ENCODE measurements at places on chromosomes 11 and 22.

DNA sequence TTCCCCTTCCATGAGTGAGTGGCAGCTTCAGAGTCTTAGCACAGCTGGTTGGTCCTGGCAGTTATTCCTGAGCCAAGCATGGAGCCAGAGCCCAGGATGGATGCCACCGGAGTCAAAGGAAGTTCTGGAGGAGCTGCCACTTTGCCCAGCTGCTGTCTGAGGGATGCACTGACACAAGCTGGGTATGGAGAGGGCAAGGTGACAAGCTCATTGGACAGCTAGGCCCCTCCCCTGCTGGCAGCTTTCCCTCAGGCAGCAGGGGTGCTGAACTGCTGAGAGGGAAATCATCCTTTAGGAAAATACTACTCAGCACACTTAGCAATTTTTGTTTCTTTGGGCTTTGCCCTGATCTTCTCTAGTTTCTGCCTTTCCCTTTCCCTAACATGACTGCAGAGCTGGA lies 99.3 kb upstream of the SESN3 start:
- DNase-seq: no peak

GRCh38 chr11:57459164-57460021 lies 935 bp upstream of the RTN4RL2 start:
- peak; percentile 12 for DNase-seq

DNA sequence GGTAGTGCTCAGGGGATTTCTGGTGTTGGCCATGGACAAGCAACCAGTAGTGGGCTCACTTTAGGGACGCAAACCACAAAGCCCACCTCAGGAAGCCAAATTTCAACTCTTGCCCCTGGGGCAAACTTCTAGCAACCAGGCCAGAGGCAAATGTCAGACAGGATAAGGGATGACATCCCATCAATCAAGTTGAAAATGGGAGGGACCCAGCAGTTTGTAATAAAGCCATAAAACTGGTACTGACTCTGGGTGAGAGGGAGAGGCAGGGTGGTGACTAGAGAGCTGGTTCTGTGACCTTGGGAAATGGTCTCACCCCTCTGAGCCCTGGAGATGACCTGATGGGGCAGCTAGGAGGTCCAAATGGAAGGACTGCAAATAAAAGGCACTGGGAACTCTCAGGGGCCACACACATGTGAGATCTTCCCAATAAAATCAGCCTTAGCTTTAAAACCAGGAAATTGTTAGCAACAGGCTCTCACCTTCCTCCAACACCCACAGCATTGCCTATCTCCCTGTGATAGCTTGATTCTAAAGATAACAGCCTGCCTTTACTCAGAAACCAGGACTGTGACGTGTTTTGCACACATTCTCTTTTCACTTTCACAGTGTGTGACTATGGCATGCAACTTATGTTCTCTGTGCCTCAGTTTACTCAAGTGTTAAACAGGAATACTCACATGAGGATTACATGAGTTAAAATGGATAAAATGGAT lies 6.4 kb upstream of the TBC1D10A start:
- no peak for DNase-seq

GRCh38 chr22:28018461-28018927 lies 99.4 kb upstream of the PITPNB start:
- DNase-seq: no peak

DNA sequence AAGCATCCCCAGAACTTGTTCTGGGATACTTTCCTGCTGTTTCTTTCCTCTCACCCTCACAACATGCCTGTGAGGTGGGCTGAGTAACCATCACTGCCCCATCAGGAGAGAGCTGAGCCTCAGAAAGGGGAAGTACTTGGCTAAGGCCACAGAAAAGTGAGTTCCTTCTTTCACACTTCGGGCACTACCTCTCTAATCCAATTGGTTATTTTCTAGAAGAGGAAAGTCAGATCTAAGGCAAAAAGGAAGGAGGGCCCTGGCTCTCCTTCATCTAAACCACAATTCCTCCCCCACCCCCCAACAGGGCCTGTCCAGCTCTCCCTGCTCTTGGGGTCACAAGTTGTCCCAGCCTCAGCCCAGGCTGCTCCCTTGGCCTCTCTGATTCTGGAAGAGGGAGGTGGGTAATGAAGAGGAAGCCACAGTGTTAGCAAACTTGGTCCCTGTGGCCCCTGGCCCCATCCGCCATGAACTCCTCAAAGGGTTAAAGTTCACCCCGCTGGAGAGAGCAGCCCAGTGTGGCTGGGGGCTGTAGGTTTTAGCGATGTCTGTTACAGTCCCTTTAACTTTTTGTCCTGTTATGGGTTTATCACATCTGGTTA lies 34.0 kb downstream of the SLC22A12 start:
- DNase-seq: no peak

DNA sequence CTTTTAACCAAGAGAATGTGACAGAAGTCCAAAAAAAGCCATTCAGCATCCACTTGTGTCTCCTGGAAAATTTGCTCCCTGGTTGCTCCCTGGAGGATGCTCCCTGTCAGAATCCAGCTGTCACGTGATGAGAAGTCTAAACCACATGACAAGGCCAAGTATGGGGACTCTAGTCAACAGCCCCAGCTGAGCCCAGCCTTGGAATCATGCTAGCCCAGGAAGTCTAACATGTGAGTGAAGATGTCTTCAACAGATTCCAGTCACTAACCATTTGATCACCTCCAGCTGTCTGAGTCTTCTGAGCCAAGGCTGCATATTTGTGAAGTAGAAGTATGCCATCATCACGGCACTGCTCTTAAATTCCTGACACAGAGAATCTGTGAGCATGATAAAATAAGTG lies 4.2 kb downstream of the OR56B4 start:
- DNase-seq: no peak

DNA sequence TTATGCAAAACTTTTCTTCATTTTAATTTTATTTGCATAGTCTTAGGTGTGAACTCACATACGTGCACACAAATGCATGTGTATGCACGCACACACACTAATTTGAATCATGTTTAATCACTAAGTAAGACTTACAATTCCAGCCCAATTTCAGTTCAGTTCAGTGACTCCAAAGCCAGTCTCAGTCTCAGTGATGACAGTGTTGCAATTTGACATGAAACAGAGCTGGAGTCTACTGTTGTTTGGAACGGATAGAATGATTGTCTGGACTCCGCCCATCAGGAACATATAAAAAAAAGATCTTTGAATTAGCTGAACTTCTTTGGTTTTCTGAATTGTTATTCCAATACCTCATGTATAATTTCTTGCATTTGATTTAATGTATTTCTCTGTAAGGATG lies 14.9 kb upstream of the OR51S1 start:
- no peak for DNase-seq

DNA sequence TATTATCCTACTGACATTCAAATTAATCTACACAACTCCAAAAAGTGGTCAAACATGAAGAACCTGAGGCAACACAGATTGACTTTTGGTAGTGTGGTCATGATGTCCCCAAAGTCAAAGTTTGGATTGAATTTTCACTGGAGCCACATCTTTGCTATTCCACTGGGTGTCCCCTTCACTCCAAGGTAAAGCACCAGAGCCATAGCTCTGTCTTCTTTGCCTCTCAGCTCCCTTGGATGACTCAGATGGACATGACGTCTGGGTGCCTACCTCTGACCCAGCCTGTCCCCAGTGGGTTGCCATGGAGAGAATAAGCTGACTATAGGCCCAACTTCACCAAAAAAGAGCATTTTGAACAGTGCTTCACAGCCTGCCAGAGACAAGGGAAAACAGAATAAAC lies 57.4 kb upstream of the ARHGAP42 start:
- no peak for DNase-seq

- no peak for DNase-seq
These were observed 46.2 kb downstream of the DEPDC5 start for GRCh38 chr22:31800065-31800464.

DNA sequence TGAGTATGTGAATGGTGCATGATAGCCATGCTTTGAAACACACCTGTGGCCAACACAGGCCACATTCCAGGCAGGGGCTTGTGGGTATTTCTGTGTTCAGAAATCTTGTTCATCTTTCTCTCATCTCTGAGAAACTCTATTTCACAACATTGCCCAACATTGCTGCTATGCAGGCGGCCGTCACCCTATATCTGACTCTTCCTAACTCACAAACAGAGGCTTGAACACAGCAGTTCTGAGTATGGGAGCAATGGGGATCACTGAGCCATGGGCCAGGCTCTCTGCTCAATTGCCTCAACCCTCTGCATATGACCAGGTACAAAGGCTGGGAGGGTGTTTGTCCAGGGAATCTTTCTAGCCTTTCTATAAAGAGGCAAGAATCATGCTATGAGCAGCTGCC lies 259.9 kb downstream of the BUD13 start:
- no peak for DNase-seq

GRCh38 chr22:31120642-31121041 lies 2.1 kb upstream of the INPP5J start:
- no peak for DNase-seq

GRCh38 chr11:96045622-96046456 lies 121.9 kb upstream of the MTMR2 start:
- DNase-seq: no peak

- DNase-seq: no peak
These were observed 84.2 kb upstream of the GALNT18 start for GRCh38 chr11:11706028-11706427.

DNA sequence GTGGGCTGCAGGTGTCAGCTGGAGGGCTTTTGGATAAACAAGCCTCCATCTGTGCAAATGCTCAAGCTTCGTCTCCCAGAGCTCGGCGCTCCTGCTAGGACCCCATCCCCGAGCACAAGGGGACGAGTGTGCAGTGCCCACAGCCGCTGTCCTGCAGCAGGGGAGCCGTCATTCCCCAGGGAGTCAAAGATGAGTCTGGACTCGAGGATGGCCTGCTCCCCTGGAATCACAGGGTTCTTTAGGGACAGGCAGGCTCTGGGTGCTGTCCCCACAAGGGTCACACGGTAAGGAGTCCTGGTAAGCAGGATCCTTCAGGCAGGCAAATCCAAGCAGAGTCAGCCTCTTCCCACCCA lies 50.2 kb downstream of the APOL1 start:
- DNase-seq: no peak

DNA sequence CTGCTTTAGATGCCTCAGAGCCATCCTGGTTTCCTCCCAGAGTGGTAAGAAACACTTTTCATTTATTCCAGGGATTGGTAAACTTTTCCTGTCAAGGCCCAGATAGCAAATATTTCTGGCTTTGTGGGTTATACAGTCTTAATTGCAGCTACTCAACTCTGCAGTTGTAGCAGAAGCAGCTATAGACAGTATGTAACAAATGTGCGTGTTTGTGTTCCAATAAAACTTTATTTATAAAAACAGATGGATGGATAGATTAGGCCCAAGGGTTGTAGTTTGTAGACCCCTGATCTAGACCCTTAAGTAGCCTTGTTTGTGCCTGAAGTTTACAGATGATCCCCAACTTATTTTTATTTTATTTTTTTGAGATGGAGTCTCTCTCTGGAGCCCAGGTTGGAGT lies 17.9 kb downstream of the NNMT start:
- DNase-seq: no peak

- DNase-seq: no peak
These were observed 8.0 kb downstream of the IFITM10 start for GRCh38 chr11:1742371-1742770.

DNA sequence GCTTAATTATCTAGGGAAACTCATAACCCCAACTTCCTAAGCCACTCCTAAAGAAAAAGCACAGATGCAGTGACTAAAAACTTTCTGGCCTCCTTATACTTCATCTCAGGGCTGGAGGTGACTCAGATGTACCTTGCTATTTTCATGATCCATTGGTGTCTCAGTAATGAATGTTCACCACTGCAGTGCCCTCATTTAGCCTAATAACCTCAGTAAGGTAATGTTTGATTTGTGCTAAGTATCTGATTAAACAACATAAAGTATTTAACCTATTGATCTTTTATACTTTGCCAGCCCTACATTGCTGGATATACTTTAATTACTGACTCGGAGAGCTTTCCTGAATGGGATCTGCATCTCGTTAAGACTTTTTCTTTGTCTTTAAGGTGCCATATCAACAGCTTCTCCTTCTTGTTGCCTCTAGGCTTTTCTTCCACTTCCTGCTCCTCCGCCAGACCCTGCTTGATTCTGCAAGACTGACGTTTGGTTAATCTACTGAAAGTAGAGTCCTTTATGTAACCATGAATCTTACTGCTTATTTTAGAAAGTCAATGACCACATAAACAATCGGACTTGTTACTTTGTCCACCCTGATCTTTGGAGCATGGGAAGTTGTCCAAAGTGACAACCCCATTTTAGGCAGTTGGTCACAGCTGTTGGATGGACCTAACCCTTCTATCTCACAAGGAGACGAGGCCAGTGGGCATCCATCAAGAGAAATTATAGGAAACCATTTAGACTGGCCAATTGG lies 303.0 kb downstream of the ST3GAL4 start:
- no peak for DNase-seq

DNA sequence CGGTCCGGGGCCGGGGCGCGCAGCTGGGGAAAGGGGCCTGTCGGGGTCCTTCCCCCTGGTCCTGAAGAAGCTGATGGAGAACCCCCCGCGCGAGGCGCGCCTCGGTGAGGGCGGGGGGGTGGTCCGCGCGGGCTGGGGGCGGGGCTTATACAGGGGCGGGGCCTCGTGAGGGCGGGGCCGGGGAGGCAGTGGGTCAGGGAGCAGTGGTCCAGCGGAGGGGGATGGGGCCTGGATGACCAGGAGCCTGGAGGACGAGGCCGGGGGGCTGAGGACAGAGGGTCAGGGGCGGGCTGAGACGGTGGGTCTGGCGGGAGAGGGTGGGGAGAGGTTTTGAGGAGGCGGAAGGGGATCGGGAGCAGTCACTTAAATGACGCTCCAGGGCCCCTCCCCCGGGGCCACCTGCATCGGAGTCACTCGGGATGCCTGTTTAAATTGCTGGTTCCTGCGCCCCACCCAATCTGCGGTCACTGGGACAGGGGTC lies 396 bp downstream of the TEF start:
- DNase-seq: peak; percentile 65

- DNase-seq: no peak
These were observed 735.9 kb downstream of the NTM start for GRCh38 chr11:132106096-132106982.

DNA sequence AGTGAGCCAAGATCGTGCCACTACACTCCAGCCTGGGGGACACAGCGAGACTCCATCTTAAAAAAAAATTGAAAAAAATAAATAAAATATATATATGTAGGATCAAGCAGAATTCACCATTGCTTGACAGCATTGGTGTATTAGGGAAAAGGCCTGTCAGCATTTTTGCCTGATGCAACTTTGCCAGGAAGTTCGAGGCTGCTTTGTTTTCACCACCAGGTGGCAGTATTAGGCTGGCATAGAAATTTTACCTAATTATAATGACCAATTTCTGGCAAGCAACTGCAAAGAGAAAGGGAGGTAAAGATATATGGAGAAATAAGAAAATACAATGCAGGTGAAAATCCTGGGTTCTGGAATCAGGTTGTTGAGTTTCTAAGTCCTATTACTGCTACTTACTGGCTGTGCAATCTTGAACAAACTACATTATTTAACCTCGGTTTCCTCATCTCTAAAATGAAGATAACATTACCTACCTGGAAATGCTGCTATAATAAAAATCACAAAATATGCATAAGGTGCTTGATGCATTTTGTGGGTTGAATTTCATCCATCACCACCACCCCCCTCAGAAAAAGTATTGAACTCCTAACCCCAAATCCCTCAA lies 24.7 kb downstream of the LAYN start:
- DNase-seq: peak; percentile 70

GRCh38 chr11:63904743-63905142 lies 12.2 kb downstream of the RCOR2 start:
- DNase-seq: no peak

All from CD4-positive, alpha-beta T cell treated with Interleukin-10 for 1 hour (primary cell).